ENCODE measurements at places on chromosomes 3 and 15. TPM values are rescaled to one million over a fixed set of nuclear protein-coding genes. Genes with fewer than 3 reads are reported as not detected.

THUMPD3 gene
- total RNA-seq, result 62.2 TPM

SI gene
- 1.7 TPM for total RNA-seq

PPM1L gene
- 2.0 TPM for total RNA-seq

MKRN3 gene
- 17.3 TPM for total RNA-seq

PCSK6 gene
- total RNA-seq, result 69.5 TPM

SAXO2 gene
- 0.61 TPM for total RNA-seq

AMOTL2 gene
- 271 TPM for total RNA-seq

CCDC39 gene
- total RNA-seq, result not detected

DNA sequence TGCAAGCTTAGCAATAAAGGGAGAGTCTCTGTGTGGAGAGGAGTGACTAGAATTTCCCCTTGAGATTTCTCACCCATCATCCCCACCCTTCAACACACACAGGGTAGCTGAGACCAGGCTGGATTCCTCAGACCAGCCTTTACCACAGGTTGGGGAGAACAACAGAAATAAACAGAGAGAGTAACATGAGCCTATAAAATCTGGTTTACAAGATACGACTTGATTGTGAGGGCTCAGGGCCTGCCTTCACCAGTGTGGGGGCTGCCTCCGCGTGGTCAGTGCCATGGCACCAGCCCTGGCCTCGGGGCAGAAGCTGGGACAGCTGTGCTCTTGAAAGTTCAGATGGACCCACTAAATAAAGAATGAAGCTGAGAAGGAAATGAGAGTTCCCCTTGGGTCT, 14.6 kb upstream of the MAGEF1 start:
- DNase-seq, result no peak

GRCh38 chr3:46468753-46469600, 4.3 kb upstream of the LTF start:
- no peak for DNase-seq

DNA sequence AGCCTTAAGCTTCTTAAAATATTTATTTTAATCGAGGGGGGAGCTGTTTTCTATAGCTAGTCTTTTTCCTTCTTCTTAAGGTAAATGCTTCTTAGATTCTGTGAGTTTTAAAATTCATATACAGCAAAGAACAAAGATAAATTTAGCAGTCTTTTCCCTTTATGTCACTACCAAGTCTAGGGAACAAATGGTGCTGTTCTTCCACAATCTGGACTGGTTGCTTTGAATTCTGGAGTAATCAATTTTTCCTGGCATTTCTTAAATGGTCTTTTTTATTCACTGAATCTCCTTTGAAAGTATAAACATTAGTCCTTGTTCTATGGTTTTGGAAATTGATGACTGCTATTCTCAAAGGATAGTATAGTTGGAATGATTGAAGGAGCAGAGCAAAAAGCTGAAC, 82.8 kb downstream of the CHL1 start:
- DNase-seq, result no peak

DNA sequence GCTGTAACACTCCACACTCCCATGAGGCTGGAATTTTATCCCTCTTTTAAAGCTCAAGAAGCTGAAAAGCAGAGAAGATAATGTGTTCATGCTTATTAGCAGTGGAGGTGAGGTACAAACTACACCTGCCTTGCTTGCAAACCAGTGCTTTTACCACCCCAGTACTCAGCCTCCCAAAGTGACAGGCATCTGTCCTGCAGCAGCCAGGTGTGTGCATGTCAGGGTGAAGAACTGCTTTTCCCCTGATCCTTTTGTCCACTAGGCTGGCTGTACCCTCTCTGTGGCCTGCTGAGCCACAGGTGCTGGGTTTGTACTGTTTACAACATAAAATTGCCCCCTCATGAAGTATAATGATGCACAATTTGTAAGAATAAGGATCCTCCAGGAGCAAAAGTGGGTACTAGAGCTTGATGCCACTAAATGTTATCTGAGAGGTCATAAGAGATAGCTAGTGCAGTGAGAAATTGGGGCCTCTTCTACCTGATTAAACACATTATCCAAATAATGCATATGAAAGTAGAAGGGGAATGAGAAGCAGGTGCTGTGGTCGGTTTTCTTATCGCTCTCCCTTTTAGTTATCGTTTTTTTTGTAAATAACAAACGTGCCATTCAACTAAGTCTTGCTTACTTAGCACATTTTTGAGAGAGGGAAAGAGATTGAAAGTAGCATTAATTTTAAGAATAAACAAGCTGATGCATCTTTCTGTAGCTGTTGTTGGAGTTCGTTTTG, 39.2 kb upstream of the GADL1 start:
- DNase-seq, result peak; percentile 5

DNA sequence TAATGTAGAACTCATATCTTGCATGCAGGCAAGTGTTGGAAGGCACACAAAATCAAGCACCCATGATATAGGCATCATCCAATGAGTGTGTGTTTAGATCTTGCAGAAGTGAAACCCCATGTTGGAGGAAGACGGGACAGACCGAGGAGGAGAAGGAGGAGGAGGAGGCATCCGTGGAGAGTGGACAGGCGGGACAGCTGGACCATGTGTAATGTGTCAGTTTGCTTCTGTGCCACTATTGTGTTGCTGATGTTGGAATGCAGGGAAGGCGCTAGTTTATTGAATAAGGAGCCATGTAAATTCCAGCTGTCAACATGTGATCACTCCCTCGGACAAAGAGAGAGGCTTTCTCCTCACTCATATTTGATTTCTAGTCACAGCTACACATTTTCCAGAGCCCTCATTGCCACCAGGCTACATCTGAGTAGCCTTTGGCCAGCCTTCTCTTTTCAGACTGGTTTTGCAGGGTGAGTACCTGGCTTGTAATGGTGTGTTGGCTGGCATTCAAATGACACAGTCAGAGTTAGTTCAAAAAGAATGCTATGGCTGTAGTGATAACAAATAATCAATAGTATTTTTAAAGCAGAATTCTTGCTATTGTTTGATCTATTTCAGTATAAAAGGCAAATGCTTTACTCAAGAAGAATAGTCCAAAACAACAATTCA, 1037.6 kb upstream of the NR2F2 start:
- no peak for DNase-seq

GRCh38 chr3:186939536-186939935, 9.2 kb downstream of the ST6GAL1 start:
- DNase-seq, result no peak

DNA sequence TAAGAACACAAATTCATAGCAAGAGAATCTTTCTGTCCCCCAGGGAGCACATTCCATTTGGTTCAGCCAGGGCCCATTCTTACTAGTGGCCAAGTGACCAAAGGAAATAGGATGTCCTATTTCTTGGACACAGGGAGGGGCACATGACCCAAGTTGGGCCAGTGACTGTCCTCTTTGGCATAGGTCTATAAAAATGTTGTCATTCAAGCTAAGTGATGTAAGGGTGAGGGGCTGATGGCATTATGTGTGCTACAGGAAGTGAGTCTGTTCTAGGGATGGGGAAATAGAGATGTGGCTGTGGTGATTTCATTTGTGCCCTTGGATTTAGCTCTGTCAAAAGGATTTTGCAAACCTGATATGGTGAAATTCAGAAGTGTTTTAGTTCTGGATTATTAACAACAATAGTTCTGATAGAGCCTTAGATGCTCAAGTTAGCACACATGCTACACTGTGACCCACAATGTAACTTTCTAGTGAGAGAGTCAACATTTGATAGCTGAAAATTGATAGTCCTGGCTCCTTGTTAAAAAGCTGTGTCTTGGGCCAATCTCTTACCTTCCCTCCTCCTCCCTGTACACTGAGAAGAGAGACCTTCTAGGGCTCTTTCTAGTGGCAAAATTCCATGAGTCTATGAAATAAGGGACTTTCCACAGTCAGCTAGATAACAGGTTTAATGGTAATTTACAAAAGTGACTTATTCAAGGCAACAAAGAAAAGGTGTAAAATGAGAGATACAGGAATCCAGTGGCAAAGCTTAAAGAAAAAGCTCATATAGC, 117.2 kb downstream of the THRB start:
- no peak for DNase-seq

- DNase-seq, result no peak
These were observed 91.0 kb downstream of the FOXP1 start for GRCh38 chr3:71492566-71492965.

GRCh38 chr3:172288651-172289050, 159.6 kb downstream of the GHSR start:
- no peak for DNase-seq

DNA sequence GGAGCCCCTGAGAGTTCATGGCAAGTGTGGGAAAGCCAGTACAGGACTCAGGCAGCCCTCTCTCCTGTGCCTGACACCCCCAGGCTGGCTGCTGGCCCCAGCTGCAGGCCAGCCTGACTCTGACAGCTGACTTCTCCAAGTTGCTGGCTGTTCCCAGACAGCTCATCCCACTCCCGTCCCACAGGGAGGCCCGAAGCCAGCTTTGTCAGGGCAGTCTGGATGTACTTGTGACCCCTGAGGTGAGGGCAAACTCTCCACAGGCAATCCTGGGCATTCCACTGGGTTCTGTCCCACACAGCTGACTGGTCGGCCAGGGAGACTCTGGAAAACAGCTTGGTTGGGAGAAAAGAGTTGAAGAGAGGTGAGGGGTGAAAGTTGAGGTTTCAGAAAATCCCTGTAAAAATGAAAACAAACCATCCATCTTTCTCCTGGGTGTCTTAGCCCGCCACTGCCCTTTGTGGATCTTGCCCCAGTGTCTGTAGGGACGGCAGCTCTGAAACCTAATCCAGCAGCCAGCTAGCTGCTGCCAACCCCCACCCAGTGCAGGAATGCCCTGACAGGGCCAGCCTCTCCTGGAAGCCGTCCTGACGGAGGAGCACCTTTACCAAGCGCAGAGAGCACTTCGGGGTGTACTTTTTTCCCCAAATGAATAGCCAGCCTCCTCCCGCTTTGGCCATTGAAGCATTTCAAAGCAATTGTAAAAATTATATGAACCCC, 87.9 kb downstream of the DNAJB8 start:
- no peak for DNase-seq

GRCh38 chr15:62059816-62060112, 483 bp downstream of the VPS13C start:
- DNase-seq, result peak; percentile 68

DNA sequence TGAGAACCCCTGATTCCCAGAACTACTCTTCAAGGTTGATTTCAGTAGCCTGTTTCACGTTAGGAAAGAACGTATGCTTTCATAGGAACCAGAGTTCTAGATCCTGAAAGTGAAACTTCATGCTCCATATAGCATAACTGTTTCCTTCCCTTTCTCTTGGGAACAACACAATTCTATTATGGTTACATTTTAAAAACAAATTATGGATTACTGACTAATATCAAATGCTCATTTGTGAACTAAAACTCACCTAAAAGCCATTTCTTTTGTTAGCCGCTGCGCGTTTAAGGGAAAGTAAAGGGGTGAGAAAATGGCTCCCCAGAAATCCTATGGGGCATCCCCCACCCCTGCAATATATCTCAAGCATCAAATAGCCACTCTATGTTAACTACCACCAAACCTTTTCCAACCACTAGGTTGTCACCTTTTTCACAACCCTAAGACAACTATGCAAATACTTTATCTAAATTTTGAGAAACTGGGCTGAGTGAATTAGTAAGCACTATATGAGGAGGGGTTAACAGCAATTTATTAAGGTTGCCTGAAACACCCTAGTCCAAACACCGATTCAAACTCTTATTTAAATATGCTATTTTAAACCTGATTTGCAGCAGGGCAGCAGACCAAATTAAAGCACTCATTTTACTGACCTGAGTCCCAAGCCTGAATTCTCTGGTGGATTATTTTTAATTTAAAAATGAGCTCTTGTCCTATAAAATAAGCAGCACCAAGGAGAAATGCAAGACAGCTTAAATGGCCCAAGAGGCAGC, 2.4 kb downstream of the SIAH2 start:
- DNase-seq, result no peak
